Bronchial epithelial cell (primary cell): ENCODE measurements at places on chromosomes 7 and 10.

DNA sequence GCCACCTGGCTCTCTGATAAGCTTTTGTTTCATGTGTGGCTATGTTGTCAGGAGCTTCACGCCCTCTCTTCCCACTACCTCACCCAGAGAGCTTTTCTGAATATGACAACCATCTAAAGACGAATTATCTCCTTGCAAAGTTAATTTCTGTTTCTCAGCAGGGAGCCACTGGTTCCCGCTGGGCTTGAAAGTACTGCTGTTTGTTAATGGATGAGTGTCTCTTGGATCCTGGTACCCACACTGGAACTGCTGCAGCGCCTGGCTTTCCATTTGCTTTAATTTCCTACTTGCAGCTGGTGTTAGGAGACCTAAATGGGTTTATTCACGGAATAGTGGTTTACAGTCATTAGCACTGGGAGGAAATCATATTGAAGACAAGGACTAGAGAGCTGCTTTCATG lies 267.9 kb upstream of the LRGUK start:
- no peak for DNase-seq

DNA sequence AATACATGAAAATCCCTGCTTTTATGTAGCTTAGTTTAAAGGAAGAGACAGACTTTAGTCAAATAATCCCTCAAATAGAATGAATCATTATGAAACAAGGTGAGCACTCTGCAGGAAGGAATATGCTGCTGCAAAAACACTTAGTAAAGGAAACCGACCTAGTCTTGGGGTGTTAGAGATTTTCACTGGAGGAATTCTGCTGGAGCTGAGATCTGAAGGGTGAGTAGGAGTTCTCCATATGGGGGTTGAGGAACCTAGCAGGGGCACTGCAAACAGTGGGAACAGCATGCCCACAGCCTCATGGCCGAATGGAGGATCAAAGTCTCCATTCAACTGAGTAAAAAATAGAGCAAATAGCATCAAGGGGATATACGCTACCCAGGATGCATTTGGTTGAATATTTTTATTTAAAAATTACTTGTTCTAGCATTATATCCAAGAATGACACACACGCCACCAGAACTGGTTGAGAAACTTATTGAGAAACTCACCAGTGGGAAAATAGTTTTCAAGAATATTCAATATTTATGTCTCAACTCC lies 3.5 kb downstream of the ITIH2 start:
- no peak for DNase-seq

GRCh38 chr7:40162516-40162915 lies 27.7 kb downstream of the SUGCT start:
- no peak for DNase-seq

DNA sequence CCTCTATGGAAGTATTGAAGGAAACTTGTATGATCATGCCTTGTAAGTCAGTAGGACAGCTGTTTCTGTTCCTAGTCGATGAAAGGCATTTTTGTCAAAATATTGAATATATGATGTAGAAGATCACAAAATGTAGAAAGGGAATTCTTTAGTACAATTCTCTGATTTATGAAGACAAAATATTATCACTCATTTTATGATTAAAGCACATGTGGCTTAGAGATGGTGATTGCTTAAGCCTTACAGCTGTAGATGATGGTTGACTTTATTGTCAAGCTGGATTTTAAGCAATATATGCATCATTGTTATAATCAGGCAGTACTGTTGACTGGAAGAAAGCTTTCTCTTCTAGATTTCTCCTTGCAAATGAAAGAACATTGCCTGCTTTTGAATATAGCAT lies 26.4 kb downstream of the MXI1 start:
- no peak for DNase-seq

GRCh38 chr7:5005066-5005465 lies 40.6 kb upstream of the RBAK start:
- peak; percentile 78 for DNase-seq

GRCh38 chr10:29784175-29784773 lies 149.5 kb upstream of the SVIL start:
- DNase-seq: peak; percentile 100

GRCh38 chr7:4607311-4607729 lies 74.8 kb upstream of the FOXK1 start:
- DNase-seq: no peak

DNA sequence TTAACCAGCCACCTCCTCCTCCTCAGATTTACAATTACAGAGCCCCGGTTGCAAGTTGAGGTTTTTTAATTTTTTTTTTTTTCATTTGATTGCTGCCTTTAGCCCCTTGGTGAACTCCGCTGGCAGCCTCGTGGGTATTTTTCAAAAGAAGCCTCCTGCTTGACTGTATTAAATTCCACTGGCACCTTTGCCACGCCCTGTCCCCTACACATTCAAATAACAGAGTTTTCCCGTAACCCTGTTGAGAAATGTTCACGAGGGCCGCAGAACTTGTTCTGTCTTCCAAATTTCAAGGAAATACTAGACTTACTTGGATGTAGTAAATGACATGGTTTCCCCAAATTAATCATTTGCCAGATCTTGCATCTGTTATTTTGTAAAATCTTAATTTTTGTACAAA lies 167.0 kb downstream of the ARID5B start:
- no peak for DNase-seq
